ENCODE measurements at places on chromosomes 7 and 10. TPM values are rescaled to one million over a fixed set of nuclear protein-coding genes. Genes with fewer than 3 reads are reported as not detected.

The CADPS2 gene
- 0.04 TPM for polyA plus RNA-seq

The CLEC5A gene
- polyA plus RNA-seq, result not detected

DNA sequence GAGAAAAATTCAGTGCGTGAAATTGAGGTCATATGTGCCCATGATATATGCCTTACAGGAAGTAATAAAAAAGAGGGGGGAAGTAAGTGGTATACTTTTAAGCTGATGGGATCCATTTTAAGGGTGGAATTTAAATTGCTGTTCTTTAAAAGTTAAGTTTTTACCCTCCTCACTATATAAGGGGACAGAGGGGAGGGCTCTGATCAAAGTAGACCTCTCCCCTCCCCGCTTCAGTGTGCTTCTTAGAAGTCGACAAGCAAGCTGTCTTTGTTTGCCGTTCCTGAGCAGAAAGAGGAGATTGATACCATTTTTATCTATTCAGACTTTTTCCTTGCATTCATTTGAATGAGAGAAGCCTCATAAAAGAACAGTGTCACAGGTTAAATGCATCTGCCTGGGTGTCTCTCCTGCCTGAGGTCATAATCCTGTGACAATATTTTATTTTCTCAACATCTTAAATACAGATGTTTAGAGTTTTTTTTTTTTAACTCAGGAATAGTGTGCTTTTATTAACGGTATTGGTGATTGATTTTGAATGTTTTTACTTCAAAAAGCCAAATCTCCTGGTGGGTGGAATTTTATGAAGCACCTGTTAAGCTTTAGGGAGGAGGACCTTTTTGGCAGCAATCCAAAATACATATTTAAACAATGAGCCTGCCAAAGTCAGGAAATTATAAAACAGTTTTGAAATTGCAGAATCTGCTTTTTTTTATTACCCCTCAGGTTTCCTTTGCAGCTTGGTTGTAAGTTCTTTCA is 141.7 kb downstream of the KAT6B start:
- no peak for DNase-seq

- no peak for DNase-seq
These were observed 40.4 kb upstream of the MPP7 start for GRCh38 chr10:28343252-28343651.

GRCh38 chr7:1124816-1125602 is 35.0 kb downstream of the ZFAND2A start:
- no peak for DNase-seq

The MKI67 gene
- polyA plus RNA-seq, result 148 TPM

DNA sequence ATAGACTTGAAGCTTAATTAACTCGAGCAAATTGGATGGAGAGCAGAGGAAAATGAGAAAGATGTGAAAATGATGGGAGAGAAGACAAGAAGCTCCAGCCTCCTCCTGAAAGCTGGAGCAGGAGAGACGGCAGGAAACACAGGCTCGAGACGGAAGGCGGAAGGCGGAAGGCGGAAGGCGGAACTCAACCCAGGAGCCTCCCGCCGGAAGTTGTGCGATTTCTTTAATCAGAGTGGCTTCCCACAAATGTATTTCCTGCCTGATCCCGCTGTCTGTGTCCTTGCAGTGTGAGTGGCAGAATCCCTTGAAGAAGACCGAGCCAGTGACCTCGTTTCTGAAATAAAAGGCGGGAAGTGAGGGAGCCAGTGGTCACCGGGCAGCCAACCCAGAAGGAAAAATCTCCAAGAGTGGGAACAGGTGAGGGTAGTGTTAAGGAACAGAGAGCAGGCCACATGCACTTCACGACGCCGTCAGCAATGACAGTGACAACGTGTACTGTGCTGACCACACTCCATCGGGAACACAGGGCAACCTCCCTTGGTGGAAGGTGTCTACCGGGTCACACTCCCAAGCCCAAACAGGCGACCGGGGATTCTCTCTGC is 117.0 kb upstream of the RNF32 start:
- no peak for DNase-seq

The AGBL3 gene
- 7.4 TPM for polyA plus RNA-seq

- no peak for DNase-seq
These were observed 6.3 kb downstream of the VPS26A start for GRCh38 chr10:69130251-69130650.

The FEZF1 gene
- polyA plus RNA-seq, result not detected

The TAS2R41 gene
- not detected for polyA plus RNA-seq

DNA sequence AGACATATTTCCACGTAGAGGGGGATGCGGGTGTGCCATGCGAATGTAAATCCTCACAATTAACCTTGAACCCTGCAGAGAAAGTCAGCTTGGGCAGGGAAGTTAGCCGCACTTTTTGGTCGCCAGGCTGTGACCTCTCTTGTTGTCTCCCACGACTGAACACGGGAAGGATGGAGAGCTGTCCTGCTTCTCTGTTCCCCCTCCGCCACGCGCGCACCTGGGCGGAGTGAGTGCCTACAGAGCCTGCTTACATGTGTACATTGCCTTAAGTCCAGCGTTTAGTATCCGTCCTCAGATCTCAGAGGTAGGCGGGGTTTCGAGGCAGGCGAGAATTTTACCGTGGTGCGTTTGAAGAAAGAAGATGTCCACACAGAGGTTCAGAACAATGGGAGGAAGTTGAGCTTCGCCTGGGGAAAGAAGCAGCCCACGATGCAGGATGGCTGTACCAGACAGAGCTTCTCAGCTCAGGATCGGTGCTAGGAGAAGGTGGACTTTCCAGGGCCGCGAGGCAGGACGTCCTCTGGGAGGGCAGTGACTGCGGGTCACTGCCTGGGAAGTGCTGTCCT is 482 bp upstream of the ERCC6 start:
- no peak for DNase-seq

- no peak for DNase-seq
These were observed 261.9 kb downstream of the ARL4A start for GRCh38 chr7:12949060-12949931.

- no peak for DNase-seq
These were observed 85.0 kb upstream of the NAMPT start for GRCh38 chr7:106369816-106370215.

DNA sequence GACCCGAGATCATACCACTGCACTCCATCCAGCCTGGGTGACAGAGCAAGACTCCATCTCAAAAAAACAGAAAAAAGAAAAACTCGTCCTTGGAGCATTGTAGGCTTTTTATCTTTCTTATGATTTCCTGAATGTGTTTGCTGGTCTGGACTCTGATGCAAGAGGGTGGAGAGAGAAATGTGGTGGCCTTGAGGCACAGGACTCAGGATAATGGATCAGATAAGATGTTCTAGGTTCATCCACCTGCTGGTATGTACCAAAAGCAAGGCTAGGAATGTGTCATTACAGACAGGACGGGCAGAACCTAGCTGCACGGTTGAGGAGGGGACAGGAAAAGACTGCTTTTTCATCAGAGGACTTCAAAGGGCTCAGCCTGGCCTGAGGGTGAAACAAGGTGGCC is 33.5 kb downstream of the GCC1 start:
- no peak for DNase-seq

- no peak for DNase-seq
These were observed 3.8 kb upstream of the MKI67 start for GRCh38 chr10:128130051-128130450.

- DNase-seq, result no peak
These were observed 223.1 kb downstream of the CUX1 start for GRCh38 chr7:102040569-102040968.

DNA sequence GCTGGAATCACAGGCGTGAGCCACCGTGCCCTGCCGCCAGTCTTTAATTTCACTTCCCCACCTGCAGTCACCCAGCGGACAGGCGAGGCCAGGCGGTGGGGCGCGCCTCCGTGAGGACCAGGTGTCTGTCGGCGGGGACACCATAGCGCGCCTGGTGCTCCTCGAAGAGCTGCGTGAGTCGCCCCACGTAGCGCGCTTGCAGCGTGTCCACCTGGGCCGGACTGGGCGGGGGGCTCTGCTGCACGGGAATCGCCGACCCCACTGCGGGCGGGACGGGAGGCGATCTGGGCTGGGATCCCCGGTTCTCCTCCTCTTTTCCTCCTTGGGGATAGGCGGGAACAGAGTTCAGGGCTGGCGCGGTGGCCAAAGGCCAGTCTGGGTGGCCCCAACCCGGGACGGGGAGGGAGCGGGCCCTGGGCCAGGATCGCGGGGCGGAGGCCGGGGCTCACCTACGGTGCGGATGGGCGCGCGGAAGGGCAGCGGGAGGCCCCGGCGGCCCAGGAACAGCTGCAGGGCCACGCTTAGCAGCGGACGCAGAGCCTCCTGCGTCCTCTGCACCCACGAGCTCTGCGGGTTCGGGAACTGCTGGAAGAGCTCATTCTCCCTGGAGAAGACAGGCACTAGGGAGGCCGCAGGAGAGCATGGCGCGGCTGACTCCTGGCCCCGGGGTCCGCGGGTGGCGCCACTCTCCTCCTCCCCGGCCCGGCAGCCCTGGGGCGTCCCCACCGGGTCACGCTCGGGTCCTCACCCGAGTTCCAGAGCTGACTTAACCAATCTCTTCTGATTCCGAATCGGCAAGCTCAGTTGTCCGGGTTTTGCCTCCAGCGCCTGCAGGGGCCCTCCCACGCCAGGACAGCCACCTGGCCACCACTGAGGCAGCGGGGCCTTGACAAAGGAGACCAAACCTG is 1.1 kb upstream of the MOGAT3 start:
- DNase-seq, result no peak

DNA sequence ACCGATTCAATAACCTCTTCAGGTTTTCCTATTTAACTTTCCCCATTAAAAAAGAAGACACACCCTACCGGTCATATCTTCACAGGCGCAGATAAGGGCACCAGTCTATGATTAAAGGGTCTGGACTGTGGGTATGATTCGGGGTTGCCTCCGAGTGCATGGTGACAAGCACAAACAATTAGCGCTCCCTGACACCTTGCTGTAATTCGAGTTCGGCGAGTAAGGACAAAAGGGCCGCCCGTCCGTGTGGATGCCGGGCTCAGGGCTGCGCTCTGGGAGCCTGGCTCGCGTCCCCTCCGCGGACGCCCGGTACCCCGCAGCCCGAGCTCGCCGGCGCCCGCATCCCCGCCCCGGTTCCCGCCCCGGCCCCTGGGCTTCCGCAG is 111.9 kb upstream of the RHEB start:
- peak; percentile 11 for DNase-seq

- no peak for DNase-seq
These were observed 44.9 kb upstream of the FAM3C start for GRCh38 chr7:121440857-121441503.

The TYW1B gene
- 5.7 TPM for polyA plus RNA-seq

The GNAT3 gene
- 7.0 TPM for polyA plus RNA-seq

DNA sequence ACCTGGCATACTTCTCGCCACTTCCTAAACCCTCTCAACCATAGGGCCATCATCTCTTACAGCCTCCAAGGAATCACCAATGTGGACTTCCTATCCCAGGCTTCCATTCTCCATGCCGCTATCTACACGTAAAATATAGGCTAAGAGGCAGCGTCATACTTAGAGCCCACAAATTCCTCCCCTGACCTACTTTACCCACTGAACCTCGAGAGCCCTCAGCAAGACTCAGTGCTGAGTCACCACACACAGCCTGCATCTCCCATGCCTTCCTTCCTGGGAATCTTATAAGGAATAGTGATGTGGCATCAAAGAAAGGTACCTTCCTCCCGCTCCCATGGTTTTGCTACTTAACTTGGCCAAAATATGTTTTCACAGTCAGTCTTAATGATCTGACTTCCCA is 435.6 kb upstream of the NFE2L3 start:
- no peak for DNase-seq

- DNase-seq, result no peak
These were observed 76.8 kb downstream of the HGF start for GRCh38 chr7:81693080-81693479.

The NRCAM gene
- 0.62 TPM for polyA plus RNA-seq

The EVX1 gene
- not detected for polyA plus RNA-seq

Measured in GM12878 (cell line).